ENCODE measurements at places on chromosomes 6 and 20. TPM values are rescaled to one million over a fixed set of nuclear protein-coding genes. Genes with fewer than 3 reads are reported as not detected.

The TNXB gene
- total RNA-seq: 143 TPM

The EYS gene
- total RNA-seq: not detected

The CST7 gene
- total RNA-seq: 2.7 TPM

The NKX2-4 gene
- not detected for total RNA-seq

The TUBB1 gene
- total RNA-seq: 0.15 TPM

The RAB44 gene
- total RNA-seq: 0.05 TPM

The LPA gene
- total RNA-seq: not detected

The NKX2-2 gene
- not detected for total RNA-seq

The REM1 gene
- 3.2 TPM for total RNA-seq

The MOG gene
- 3.5 TPM for total RNA-seq

The OGFR gene
- total RNA-seq: 23.3 TPM

The SHLD1 gene
- 9.3 TPM for total RNA-seq

The BTN1A1 gene
- total RNA-seq: not detected

The C20orf204 gene
- total RNA-seq: 1.0 TPM

The MROH8 gene
- 4.8 TPM for total RNA-seq

The CALHM4 gene
- total RNA-seq: not detected
